ENCODE measurements at places on chromosomes 16 and 17.

DNA sequence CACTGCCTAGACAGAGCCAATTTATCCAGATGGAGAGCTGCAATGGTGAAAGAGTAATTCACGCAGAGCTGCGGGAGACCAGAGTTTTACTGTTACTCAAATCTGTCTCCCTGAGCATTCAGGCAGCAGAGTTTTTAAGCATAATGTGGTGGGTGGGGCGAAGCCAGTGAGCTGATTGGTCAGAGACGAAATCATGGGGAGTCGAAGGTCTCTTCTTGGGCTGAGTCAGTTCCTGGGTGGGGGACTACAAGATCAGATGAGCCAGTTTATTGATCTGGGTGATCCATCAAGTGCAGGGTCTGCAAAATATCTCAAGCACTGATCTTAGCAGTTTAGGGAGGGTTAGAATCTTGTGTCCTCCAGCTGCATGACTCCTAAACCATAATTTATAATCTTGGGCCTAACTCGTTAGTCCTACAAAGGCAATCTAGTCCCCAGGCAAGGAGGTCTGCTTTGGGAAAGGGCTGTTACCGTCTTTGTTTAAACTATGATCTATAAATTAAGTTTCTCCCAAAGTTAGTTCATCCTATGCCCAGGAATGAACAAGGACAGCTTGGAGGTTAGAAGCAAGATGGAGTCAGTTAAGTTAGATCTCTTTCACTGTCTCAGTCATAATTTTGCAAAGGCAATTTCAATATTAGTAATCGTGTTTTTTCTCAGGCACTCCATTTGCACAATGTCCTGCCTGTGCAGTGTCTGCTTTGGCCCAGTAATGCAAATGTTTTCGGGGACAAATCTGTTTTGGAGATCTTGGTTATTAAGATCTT, 27.0 kb downstream of the PIGL start:
- no peak for DNase-seq

DNA sequence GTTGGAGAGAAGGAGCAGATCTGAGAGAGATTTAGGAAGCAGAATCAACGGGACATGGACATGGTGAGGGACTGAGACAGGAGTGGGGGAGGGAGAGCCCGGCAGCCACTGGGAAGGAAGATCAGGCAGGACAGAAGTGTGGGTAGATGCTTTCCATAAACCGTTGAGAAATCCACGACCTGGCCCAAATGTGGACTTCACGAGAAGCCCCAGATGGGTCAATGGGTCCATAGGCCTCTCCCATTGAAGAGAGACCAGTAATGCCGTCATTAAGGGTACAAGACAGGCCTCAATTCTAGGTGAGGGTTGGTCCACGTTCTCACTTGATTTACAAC, 530 bp upstream of the CCL22 start:
- DNase-seq, result no peak

DNA sequence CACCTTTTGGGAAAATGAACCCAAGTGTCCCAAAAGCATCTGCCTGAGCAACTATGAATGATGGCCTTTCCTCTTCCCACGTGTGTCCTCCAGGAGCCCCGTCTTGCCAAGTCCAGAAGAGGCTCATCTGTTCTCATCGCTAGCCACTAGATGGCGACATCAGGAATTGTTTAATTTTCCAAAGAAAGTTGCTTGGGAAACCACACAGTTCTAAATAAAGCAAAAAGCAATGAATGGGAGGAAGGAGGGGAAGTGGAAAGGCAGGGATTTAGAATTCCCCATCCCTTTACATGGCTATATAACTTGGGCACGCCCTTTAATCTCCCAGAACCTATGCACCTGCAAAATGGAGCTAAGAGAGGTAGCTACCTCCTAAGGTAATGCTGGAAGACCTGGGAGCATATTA, 9.0 kb upstream of the CDH5 start:
- DNase-seq, result peak; percentile 41

GRCh38 chr16:27665881-27666280, 115.9 kb downstream of the KATNIP start:
- DNase-seq, result no peak

DNA sequence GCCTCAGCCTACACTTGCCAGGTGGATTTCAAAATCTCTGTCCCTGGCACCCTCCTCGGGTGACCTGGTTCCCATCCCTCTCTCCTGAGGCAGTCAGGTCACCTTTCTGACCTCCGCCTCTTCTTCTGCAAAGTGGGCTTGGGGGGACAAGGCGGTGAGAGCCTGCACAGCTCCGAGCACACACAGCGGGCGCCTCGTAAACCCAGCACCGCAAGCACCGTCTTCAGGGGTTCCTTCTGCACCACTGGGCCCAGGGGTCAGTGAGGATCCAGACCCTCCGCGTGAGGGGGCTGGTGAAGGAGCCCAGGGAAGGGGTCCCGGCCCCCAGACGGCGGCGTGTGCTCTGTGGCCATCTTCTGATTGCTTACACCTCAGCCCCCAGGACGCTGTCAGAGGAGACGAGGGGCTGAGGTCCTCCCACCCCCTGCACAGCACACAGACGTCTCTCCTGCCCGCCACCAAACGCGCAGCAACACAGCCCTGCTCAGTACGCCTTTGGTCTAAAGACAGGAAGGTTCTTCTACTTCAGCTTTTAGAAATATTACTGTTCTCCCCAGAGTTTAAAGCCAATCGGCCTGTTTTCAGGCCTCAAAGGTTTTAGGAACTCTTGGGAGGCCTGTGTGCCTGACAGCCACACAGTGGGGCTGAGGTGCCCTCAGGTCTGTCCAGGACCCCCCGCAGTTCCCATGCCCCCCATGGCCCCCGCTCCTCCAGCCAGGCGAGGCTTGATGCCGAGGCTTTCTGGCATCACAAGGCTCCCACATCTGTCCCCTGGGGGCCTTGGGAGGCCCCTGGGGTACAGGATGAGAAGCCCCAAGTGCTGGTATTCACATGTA, 2.7 kb downstream of the CBFA2T3 start:
- DNase-seq, result no peak

DNA sequence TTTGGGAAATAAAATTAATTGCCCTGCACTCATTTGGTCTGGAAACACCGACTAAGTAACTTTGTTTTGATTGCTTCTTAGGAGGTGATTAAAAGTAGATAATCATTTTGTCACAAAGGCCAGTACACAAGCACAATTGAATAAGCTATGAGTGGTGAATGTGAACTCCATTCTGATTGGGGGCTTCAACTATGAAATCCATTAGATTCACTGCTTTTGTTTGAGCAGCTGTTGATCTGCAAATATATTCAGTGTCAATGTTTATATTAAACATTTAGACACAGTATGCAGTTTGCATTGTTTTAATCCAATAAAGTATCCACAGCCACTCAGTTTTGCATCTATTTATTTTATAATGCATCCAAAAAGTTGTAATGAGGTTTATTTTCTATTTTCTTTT, 817.5 kb downstream of the CDH11 start:
- DNase-seq, result no peak

- DNase-seq, result no peak
These were observed 557.7 kb downstream of the MAF start for GRCh38 chr16:79042886-79043285.

DNA sequence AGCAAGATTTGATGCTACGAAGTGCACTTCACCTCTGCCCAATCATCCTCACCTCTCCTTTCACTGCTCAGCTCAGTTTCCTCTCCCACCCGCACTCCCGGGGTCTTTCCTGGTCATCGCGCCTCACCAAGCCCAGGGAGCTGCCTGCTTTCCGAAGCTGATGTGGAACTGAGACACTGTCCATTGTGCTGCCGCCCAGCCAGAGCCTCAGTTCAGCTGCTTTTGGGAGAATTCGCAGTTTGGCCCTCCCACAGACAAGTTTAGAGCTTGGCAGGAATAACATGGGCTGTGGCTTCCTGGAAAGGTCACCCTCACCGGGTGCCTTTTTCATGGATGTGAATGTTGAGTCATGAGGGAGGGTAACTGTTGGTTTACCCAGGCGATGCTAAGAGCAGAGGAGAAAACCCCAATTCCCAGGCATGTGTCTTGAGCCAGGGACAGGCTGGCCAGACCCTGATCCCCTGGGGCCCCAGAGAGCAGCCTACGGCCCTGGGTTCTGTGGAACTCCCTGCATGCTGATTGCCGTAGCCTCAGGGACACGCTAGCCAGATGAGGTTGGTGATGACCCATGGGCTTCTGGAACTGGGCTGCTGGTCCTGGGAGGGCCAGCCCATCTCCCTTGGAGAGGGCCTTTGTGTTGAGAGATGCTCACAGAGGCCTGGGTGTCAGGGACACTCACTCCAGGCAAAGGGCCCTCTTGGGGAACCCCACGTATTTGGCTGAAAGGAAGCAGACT, 1687.5 kb downstream of the TP53TG3F start:
- DNase-seq, result no peak

DNA sequence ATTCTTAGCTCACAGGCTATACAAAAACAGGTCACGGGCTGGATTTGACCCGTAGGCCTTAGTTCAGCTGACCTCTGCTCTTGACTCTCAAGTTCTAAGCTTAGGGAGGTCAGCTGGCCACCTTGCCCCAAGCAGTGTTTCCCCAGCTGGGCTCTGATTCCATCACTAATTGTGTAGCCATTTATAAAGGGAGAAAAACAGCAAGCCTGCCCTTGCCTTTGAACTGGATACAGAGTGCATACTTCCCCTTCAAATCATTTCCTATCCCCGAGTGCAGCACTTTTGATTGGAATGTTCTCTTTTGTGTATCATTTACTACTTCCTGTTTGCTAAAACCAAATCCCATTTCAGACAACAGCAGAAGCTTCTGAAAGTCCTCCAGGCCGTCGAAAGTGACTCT, 153.6 kb downstream of the KATNIP start:
- no peak for DNase-seq

DNA sequence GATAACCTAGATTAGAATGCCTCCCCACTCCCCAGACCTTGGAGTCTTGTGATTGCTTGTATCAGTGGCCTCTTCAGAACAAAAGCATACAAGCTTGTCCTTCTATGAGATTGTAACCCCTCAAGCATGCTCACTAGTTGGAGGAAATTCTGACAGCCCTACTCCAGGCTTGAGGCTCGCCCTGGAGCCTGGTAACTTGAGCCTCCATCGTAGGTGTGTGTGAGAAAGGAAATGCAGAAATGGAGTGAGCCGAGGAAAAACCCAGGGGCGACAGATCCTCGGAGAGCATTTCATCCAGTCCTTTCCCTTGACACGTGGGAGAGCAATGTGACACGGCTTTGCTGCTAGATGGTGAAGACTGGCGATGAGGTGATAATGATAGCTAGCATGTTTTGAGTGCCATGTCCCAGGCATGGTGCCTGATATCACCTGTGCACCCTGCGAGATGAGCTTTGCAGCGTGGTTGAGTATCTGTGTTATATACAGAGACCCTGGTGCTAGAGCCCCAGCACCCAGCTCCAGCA, 31.2 kb downstream of the GNAO1 start:
- no peak for DNase-seq

Measured in COR-L47 (cell line).